ENCODE measurements at places on chromosomes 12 and 14. TPM values are rescaled to one million over a fixed set of nuclear protein-coding genes. Genes with fewer than 3 reads are reported as not detected.

CD27 gene
- 0.20 TPM for total RNA-seq

NFYB gene
- 41.5 TPM for total RNA-seq

ARHGEF25 gene
- total RNA-seq, result 11.9 TPM

FAM90A1 gene
- not detected for total RNA-seq

POTEM gene
- total RNA-seq, result not detected

NRL gene
- total RNA-seq, result 0.77 TPM

- DNase-seq, result no peak
These were observed 243.6 kb downstream of the KIF21A start for GRCh38 chr12:39199351-39199750.

GRCh38 chr12:99847936-99848335 is 136.8 kb downstream of the ANKS1B start:
- no peak for DNase-seq

GRCh38 chr12:131221061-131221956 is 267.6 kb downstream of the ADGRD1 start:
- DNase-seq, result no peak

- peak; percentile 38 for DNase-seq
These were observed 140.9 kb downstream of the TBX5 start for GRCh38 chr12:114265036-114265435.

GRCh38 chr12:72444125-72444524 is 172.0 kb downstream of the TRHDE start:
- no peak for DNase-seq

- no peak for DNase-seq
These were observed at the start of gene CLEC12A for GRCh38 chr12:9971181-9971580. TSS of gene CLEC12A (plus strand) at chr12:9971409. CDS start at chr12:9971597, 188 bp downstream.

GRCh38 chr14:39015360-39015961 is 87.6 kb downstream of the SEC23A start:
- DNase-seq, result no peak

DNA sequence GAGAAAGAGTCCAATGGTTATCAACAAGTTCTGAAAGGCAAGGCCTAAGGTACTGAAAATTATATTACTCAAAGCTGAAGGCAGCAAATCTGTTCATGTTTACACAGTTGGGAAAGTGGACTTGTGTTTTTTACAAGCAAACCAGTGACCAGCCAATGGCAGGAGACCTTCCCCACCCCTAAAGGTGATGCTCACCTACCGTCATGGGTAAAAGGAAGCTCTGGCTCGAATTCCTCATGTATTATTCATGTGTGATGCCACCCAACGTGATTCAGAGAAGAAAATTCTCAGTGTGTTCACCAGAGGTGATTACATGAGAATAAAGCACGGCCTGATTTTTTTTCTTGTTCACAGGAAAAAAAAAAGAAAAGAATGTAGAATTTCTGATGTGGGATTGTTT is 1161.2 kb upstream of the SEL1L start:
- no peak for DNase-seq

DNA sequence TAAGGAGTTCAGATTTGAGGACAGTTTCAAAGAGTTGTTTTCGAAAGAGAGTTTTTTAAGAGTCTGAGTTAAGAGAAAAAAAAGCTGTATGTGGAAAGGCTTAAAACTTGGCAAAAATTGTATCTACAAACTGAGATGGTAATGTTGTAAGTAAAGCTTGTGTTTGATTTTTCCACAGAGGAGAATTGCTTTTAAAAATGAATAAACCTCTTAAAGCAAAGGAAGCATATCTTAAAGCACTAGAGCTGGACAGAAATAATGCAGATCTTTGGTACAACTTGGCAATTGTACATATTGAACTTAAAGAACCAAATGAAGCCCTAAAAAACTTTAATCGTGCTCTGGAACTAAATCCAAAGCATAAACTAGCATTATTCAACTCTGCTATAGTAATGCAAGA is 50.3 kb downstream of the TMTC3 start:
- no peak for DNase-seq

- no peak for DNase-seq
These were observed 124.0 kb downstream of the DYRK2 start for GRCh38 chr12:67772267-67773169.

- DNase-seq, result no peak
These were observed 458.5 kb upstream of the FLRT2 start for GRCh38 chr14:85071447-85071846.

GRCh38 chr12:3116106-3116844 is 39.1 kb downstream of the TSPAN9 start:
- no peak for DNase-seq

DNA sequence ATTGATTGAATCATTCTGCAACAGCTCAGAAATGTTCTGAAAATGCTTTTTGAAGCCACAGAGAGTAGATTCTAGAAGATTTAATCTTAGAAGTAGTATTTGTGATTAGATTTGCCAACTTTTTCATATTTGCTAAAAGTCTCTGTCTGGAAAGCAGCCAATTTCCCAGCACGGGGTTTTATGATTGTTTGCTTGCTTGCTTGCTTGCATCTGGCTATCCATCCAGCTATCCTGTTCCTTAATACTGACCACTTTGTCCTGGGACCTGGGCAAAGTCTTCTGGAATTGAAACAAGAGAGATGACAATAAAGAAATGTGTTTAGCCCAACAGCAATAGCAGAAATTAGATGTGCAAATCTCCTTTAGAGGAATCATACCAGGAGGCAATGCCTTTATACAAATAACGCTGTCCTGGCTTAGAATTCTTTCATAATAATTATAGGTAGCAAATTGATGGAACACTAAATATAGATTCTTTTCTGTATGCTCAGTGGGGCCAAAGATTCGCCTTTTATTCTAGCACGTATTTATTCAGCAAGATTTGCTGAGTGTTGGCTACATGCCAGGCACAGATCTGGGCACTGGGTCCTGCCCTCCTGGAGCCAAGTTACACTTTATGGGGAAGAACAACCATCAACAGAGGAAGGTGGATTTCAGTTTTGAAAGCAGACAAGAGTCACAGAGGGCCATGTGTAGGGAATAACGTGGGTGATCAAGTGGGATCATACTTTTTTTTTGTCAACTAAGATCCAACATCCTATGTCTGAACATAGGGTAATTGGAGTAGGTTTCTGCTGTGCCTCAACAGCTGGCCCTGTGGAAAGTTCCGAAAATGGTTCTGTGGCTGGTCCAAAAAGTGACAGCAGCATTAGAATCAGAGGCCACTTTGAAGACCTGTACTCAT is 25.3 kb downstream of the MYBPC1 start:
- DNase-seq, result no peak

DNA sequence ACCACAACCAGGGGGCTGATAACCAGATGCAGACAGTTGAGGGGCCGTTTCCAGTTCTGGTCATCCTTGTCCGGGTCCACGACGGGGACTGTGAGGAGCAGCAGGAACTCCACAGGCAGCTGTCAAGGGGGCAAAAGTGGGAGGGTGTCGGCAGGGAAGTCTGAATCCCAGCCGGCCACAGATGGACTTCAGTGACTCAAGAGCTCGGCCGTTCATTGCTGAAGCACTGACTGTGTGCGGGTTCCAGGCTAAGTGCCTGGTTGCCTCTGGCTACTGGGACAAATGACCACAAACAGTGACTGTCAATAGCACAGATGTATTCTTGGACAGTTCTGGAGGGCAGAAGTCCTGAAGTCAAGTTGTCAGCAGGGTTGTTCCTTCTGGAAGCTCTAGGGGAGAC is 19.6 kb downstream of the SLC8B1 start:
- no peak for DNase-seq

DNA sequence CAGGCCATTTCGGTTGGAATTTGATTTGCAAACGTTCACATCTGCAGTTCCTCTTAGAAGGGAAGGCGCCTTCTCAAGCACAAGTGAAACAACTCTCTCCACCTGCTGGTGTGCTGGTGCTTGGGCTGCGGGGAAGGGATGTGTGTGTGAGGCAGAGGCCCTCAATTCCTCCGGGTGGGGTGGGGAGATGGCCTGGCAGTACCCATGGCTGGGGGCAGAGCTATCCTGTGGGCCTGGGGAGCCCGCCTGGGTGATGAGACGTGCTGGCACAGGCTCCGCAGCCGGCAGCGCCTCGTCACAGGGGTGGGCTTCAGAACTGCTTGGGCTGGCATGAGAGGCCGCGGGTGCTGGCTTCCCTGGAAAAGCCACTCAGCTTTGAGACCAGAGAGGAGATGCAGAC is 28.9 kb upstream of the TDRD9 start:
- no peak for DNase-seq

- no peak for DNase-seq
These were observed 412.9 kb downstream of the RAD51B start for GRCh38 chr14:68232300-68233055.

- DNase-seq, result no peak
These were observed 2.0 kb upstream of the SETD1B start for GRCh38 chr12:121801595-121802484.

DNA sequence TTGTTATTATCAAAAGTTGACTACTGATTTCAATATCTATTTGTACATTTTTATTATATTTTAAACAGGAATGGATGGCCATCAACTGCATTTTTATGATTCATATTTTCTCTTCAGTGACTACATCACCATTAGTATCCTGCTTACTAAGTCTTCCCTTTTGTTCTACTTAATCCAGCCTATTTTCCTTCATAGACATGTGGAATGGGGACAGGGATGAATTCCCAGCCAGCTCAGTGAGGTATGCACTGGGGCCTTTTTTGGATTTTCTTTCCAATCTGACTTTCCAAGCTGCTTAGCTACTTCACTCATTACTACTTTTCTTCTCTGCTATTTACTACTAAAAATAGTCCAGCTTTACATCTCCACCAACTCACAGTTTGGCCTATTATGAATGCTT is 38.4 kb downstream of the AKAP6 start:
- DNase-seq, result no peak
